Immature natural killer cell (primary cell): ENCODE measurements at places on chromosomes 16 and 17.
A peak's percentile ranks its signal among the peaks of the same experiment; 100 is the strongest.

DNA sequence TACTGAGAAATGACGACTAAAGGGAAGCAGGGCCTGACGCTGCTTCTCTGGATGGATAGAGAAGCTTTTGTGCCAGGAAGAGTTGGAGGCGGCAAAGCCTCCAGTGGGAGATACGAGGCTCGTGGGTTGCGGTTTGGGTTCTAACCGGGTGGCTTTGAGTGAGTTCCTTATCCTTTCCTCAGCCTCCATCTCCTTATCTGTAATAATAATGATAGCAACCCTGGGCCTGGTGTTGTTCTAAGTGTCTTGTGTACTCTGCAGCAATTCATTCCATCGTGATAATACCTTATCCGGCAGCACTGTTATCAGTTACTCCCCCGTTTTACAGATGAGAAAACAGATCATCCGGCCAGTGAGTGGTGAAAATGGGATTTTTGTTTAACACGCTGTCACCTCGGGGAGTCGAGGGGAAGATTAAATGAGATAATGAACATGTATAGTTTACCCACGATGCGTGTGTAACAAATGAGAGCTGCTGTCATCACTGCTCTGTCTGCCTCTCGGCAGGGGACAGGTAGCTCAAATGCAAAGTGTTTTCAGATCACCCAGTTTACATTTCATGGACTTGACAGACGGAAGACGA, 52.0 kb upstream of the LHX1 start:
- DNase-seq: no peak

- DNase-seq: no peak
Observed at GRCh38 chr16:84854759-84855158, 35.0 kb downstream of the CRISPLD2 start.

GRCh38 chr17:75773121-75773807, 8.3 kb upstream of the GALK1 start:
- no peak for DNase-seq

GRCh38 chr17:71966459-71967313, 154.1 kb upstream of the SOX9 start:
- no peak for DNase-seq

- no peak for DNase-seq
Observed at GRCh38 chr16:29742683-29743275, 3.0 kb downstream of the C16orf54 start.

DNA sequence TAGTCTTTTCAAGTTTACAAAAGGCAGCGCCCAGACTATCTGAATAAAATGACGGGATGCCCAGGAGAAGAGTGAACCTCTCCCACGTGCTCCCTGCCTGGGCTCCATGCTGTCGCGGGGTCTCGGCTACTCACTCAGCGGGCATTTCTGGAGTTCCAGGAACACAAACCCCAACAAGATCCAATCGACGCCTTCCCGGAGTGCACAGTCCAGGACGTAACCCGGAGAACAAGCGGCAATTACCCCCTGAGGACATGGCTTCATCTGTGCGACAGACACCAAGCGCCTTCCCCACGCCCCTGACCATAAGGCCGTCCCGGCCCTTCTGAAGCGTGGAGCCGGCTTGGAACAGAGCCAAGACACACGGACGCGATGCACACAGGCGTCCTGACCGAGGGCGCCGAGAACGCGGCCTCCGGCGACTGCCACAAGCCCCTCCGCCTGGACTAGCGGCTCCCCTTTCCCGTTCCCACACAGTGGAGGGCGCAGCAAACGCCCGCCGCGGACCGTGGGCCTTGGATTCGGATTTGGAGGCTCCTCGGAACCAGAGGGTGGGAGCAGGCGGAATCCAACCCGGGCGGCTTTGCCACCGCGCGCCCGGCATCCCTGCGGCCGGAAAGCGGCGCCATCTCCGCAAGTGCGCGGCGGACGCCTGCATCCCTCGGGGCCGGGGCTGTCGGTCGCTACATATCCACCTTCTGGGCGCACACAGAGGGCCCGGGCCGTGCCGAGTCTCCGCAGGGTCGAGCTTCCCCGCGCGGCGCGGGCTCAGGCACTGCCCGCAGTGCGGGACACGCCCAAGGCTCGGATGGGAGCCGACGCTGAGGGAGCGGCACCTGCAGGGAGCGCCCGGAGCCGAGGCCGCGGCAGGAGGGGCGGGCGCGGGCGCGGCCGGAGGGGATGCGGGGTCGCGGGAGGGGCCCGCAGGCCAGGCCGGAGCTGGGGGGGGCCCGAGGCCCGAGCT, 725 bp downstream of the ABCA3 start:
- peak; percentile 37 for DNase-seq
